ENCODE measurements at places on chromosomes 2 and 18.

GRCh38 chr2:148674063-148675020 is 29.8 kb downstream of the EPC2 start:
- peak; percentile 19 for DNase-seq

DNA sequence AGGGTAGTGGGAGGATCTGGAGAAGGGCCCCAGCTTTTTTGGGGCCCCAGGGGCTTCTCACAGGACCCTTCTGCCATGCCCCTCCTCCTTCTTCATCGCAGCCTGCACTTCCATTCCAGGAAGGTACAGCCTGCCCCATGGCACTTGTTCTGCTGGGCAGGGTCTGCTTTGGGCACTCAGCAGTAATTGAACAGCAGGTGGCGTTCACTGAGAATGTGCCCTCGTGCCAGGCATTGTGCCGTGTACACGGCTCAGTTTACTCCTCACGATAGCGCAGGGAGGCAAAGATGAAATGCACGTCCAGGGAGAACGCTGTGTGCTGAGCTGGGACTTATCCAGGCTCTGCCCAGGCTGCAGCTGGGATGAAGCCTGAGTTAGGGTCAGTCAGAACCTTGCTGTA is 54.8 kb upstream of the ASB18 start:
- no peak for DNase-seq

GRCh38 chr2:69961496-69961895 is at the start of gene ASPRV1:
Gene ASPRV1 (minus strand): TSS chr2:69961631. CDS start chr2:69961436, 195 bp downstream.
- no peak for DNase-seq

- DNase-seq: peak; percentile 57
Observed at GRCh38 chr2:34241905-34242762, 643.0 kb upstream of the FAM98A start.

DNA sequence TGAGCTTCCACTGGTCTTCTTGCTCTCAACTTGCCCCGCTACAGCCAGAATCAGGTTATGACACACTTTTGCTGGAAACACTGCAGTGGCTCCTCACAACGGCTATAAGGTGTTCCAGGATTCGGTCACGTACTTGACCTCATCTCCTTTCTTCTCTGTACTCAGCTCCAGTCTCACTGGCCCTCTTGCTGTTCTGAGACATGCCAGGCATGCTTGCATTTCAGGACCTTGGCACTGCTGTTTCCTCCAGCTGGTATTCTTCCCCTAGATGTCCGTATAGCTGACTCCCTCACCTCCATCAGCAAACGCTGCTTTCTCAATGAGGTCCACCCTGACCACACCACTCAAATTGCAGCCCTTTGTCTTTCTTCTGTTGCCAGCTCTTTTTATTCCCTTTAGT is 31.9 kb upstream of the C1GALT1C1L start:
- DNase-seq: no peak

DNA sequence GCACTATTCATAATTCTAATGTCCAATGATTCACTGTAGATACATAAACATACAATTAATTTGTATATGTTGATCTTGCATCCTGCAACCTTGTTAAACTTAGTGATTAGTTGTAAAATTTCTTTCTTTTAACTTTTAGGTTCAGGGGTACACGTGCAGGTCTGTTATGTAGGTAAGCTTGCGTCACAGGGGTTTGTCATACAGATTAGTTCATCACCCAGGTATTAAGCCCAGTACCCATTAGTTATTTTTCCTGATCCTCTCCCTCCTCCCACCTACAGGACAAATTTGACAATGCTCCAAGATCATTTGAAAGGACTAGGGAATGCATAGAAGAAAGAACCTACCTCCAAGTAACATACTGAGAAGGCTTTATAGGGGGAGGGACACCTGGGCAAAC is 290.1 kb downstream of the SRBD1 start:
- no peak for DNase-seq

DNA sequence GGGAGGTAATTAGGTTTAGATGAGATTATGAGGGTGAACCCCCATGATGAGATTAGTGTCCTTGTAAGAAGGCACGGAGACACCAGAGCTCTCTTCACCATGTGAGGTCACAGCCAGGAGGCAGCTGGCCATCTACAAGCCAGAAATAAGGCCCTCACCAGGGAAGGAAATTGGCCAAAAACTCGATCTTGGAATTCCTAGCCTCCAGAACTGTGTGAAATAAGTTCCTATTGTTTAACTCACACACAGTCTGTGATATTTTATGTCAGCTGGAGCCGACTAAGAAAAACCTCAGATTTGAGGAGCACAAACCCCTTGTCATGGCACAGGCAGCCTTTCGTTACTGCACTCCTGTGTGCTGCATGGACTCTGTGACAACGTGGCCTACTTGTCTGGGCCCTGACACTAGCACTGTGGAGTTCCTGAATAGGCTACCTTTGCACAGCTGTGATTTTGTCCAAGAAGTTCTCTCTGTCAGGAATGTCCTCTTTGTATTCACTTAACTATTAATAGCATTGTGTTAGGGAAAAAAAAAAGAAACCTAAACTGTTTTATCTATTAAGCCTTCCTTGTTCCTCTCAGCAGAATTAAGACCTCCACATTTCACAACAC is 319.8 kb downstream of the TDRD15 start:
- no peak for DNase-seq

DNA sequence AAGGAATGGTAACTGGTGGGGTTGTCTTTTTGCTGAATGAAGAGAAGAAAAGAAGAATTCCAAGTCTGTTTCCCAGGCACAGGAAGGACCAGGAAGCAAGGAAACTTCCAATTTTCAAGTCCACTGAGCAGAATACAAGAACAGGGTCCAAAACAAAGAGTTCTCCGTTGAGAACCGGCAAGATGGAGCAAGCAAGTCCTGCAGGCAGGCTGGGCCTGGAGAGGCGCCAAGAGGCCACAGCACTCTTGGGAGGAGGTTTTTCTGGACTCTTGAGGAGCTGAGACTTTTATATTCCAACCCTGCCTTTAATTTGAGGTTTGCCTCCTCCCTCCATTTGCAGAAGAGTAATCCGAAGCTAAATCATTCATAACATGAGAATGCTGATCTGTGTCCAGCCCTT is 224.5 kb downstream of the IKZF2 start:
- no peak for DNase-seq

DNA sequence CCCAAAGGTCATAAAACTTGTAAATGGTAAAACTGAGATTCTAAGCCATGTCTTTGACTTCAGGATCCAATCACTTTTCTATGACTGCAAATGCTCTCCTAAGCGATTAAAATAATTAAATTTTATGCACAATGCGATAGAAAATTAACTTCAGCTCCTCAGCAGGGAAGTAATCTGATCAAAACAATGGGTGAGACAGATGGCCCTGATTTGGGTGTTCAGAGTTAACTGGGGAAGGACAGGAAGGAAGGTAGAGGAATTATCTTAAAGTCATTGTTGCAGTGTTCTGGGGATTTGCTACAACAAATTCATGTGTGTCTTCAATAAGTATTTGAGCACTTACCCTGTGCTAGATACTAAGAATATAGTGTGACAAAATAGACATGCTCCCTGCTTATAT is 446.0 kb upstream of the MEX3C start:
- DNase-seq: no peak

DNA sequence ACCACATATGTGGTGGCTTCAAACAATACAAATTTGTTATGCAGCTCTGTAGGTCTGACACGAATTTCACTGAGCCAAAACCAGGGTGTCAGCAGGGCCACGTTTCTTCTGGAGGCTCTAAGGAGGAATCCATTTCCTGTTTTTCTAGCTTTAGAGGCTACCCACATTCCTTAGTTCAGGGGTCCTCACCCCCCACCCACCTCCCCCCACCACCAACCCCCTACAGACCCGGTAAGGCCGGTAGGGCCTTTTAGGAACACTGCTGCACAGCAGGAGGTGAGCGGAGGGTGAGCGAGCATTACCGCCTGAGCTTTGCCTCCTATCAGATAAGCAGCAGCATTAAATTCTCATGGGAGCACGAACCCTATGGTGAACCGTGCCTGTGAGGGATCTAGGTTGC is 10.6 kb upstream of the SLC39A10 start:
- DNase-seq: no peak

GRCh38 chr18:2192562-2192961 is 378.7 kb downstream of the METTL4 start:
- DNase-seq: no peak

DNA sequence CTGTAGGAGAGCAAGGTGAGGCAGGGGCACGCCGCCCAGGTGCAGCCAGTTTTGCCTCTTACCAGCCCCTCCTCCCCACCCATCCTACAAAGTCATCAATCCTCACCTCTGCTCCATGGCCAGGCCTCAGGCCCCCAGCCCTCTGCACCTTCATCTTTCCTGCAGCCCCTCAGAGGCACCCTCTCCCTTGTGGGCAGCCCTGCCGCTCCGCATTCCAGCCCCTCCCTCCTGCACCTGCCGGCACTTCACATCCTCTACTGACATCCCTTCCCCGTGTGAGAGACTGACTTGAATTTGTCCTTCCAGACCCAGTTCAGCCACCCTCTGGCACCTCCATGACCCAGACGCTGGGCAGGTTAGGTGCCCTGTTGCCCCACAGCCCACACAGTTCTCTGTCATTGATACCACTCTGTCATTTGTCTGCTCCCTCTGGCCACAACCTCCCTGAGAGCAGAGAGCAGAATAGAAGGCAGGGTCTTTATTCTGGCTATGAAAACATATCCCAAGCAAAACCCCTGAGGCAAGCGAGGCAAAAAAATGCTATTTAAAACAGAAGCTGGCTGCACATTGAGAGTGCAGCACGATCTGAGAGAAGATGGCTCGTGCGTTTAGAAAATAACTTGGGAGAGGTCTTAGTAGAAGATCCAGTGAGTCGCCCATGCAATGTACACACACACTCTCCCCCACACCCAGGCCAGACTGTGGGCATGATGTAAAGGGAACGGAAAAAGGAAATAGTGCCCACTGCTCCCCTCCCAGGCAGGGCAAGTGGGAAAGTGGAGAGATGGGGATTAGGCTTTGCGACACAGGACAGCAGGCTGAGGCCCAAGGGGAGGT is 25.9 kb downstream of the SDC1 start:
- peak; percentile 30 for DNase-seq

DNA sequence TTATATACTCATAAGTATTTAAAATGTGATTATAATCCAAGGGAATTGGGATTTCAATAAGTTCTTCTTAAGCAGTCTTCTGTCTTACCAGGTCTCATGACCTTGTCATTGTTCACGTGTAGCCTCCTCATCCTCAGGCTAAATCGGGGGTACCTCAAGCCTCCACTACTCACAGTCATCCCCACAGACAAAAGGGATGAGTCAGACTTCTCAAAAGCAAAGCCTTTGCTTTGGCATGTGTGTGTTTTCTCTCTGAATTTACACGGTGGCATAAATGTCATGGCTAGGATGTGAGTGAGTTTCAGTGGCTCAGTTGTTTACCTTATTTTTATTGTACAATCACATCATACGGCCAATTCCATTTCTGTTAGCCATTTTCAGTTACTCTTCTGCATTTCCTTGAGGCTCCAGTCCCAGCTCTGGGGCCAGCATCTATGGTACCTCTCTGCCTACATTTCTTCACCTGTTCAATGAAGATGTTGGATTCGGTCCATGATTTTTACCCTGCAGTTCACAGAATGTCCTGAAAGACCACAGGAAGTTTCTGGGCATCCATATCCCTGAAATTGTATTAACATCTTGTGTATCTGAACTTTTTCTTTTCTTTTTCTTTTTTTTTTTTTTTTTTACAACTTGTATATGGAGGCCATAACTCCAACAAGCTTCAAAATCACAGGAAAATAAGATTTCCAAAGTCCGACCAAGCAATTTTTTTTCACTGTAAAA is 195.3 kb downstream of the FHOD3 start:
- no peak for DNase-seq

- no peak for DNase-seq
Observed at GRCh38 chr2:5694306-5694705, 2.1 kb downstream of the SOX11 start.

DNA sequence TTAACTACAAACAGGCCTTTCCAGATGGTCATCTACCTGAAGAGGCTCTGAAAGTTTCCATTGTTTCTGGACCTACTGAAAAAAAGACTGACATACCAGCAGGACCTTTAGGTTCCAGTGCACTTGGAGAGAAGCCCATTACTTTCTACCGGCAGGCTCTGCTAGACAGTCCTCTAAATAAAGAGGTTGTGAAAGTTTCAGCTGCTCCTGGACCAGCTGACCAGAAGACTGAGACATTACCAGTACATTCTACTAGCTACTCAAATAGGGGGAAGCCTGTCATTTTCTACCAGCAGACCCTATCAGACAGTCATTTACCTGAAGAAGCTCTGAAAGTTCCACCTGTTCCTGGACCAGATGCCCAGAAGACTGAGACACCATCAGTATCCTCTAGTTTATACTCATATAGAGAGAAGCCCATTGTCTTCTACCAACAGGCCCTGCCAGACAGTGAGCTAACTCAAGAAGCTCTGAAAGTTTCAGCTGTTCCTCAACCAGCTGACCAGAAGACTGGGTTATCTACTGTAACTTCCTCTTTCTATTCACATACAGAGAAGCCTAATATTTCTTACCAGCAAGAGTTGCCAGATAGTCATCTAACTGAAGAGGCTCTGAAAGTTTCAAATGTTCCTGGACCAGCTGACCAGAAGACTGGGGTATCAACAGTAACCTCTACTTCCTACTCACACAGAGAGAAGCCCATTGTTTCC is 65.8 kb downstream of the ALMS1 start:
- DNase-seq: no peak

- DNase-seq: no peak
Observed at GRCh38 chr2:10763461-10763800, 42.0 kb downstream of the ATP6V1C2 start.

- DNase-seq: no peak
Observed at GRCh38 chr2:124034265-124034664, 9.2 kb downstream of the CNTNAP5 start.

GRCh38 chr2:21014364-21015280 is 29.3 kb downstream of the APOB start:
- DNase-seq: no peak

- DNase-seq: peak; percentile 31
Observed at GRCh38 chr2:8229546-8229986, 452.3 kb upstream of the ID2 start.

- no peak for DNase-seq
Observed at GRCh38 chr2:85974390-85974789, 85.6 kb upstream of the ST3GAL5 start.

- no peak for DNase-seq
Observed at GRCh38 chr18:21463718-21464117, 136.8 kb downstream of the ESCO1 start.

DNA sequence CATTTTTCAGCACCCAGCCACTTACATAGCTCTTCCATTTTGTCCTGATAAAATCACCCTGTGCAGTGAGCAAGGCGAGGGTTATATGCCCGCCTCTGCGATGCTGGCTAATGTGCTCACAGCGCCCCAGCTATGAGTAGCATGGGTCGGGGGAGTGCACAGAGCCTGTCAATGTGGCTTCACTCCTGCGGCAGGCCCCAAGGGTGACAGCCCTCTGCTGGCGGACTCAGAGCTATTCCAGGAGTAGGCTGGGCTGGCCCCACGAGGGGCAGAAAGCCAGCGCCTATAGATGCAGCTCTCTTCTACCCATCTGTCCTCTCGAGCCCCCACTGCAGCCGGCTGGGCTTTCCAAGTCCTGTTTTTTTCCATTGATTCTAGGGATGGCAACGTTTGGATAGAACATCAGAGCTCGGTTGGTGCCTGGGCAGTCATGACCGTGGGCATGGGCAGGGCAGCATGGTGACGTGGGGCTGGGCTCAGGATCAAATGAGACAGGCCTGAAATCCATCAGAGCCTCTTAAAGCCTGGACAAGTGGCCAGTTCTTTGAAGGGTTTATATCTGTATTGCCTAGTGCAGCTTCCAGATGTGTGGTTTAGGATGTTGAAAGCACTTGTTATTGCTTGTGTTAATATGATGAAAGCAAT is 134.7 kb downstream of the MCFD2 start:
- peak; percentile 24 for DNase-seq
